NCI-H2029 (cell line): ENCODE measurements at places on chromosomes 7 and 10.

GRCh38 chr10:132522521-132523411 is 14.8 kb upstream of the INPP5A start:
- DNase-seq = no peak

- no peak for DNase-seq
These were observed 12.2 kb downstream of the MCU start for GRCh38 chr10:72704117-72704516.

DNA sequence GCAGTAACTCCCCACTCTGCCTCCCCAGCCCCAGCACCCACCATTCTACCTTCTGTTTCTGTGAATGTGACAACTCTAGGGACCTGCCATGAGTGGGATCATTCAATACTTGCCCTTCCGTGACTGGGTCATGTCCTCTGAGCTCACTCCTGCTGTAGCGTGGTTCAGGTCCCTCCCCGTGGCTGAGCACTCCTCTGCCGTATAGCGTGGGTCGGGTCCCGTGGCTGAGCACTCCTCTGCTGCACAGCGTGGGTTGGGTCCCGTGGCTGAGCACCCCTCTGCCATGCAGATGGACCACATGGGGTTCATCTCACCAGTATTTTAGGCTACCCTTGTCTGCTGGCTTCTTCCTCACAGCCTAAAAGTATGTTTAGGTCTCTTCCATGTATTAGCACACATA is 43.0 kb downstream of the INSIG1 start:
- no peak for DNase-seq

DNA sequence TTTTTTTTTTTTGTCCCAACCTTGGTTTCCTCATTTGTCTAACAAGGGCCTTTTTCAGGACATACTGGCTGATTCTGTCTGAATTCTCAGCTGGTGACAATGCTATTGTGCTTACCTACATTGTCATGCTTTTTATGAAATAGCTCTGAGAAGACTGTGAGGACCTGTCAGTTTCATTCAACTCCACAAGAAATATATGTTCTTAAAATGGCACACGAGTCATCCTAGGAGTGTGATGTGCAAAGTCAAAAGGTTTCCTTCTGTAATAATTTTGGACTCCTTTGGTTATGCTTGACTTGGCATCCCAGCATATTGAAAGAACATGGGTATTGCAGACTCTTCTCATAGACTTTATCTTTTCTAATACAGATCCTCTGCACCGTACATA is 316.0 kb downstream of the GFRA1 start:
- DNase-seq = no peak

DNA sequence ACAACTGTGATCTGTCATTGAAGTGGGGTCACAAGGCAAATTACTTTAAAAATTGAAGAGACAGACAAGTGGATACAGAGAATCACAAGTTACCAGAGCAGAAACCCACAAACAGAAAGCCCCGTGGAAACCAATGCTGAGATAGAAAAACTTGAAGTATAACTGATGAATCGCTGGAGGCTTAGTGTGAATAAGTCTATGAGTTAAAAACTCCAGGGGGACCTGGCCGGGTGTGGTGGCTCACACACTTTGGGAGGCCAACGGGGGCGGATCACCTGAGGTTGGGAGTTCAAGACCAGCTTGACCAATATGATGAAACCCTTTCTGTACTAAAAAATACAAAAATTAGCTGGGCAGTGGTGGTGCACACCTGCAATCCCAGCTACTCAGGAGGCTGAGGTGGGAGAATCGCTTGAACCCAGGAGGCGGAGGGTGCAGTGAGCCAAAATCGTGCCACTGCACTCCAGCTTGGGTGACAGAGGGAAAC is 69.7 kb upstream of the ZNRF2 start:
- DNase-seq = no peak

- DNase-seq = no peak
These were observed 94.4 kb upstream of the KIAA1217 start for GRCh38 chr10:24114556-24114955.

DNA sequence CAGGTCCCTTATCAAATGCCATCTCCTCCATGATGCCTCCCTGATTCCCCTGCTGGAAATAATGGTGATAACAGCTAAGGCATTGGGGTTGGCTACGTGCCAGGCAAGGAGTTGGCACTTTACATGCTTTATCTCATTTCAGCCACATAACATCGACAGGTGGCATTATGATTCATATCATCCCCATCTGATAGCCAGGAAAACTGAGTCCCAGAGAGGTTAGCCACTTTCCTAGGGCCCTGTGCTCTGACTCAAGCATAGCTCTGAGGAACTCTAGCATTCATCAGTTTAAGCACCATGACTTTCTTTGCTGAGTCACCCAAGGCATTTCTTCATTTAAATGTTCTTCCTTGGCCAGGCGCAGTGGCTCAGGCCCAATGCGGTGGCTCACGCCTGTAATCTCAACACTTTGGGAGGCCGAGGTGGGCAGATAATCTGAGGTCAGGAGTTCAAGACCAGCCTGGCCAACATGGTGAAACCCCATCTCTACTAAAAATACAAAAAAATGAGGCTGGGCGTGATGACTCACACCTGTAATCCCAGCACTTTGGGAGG is 6.6 kb downstream of the LEP start:
- DNase-seq = no peak

DNA sequence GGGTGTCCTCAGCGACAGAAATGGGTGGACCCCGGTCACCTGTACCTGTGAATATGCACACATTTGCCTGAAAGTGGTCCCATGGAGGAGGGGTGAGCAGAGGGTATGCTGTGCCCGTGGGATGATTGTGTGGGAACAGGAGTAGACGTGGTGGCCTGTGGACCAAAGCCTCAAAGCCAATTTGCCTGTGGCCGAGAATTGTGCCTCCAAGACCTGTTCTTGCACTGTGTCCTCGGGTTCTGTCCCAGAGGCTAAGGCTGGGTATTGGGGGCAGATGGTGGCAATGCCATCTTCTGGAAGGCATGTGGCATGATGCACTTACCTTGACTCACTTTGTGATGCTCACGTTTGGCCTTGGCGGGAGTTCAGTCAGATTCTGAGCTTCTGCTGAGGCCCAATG is 351.0 kb downstream of the TCERG1L start:
- no peak for DNase-seq

DNA sequence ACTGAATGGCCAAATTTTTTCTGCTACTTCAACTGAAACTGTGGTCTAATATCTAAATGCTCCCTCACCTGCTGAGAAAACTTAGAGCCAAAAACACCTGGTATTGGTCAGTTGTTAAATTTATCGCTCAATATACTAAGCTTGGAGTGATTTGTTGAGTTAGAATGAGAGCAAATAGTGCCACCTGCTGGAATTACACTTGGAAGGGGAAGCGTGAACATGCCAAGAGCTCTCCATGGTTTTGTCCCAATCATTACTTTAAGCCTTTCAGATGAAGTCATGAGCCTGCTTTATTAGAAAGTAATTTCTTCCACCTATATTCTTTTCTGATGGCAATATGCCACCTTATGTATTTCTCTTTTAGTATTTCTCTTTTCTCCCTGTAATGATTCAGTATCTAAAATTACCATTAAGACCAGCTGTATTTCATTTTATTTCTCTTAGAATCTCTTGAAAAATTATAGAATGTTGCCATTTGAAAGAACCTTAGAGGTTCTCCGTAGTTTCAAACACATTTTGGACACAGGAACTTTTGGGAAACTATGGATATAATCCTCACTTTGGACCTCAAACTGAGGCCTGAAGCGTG is 447.8 kb upstream of the C7orf33 start:
- peak; percentile 40 for DNase-seq

DNA sequence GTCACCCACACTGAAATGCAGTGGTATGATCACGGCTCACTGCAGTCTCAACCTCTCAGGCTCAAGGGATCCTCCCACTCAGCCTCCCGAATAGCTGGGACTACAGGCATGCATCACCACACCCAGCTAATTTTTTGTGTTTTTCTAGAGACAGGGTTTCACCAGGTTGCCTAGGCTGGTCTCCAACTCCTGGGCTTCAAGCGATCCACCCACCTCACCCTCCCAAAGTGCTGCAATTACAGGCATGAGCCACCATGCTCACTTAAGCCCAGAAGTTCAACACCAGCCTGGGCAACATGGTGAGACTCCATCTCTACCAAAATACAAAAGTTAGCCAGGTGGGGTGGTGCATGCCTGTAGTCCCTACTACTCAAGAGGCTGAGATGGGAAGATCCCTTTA is 33.5 kb downstream of the GDI2 start:
- no peak for DNase-seq

- no peak for DNase-seq
These were observed 64.6 kb downstream of the KLF6 start for GRCh38 chr10:3720228-3721019.
